ENCODE measurements at places on chromosomes 5 and 9. TPM values are rescaled to one million over a fixed set of nuclear protein-coding genes. Genes with fewer than 3 reads are reported as not detected.

The CCL27 gene
- total RNA-seq: not detected

The SLC6A7 gene
- total RNA-seq: not detected

The SPINK7 gene
- total RNA-seq: not detected

The CAAP1 gene
- 12.1 TPM for total RNA-seq

The CNTNAP3B gene
- total RNA-seq: 15.9 TPM

The DDX46 gene
- 55.4 TPM for total RNA-seq

DNA sequence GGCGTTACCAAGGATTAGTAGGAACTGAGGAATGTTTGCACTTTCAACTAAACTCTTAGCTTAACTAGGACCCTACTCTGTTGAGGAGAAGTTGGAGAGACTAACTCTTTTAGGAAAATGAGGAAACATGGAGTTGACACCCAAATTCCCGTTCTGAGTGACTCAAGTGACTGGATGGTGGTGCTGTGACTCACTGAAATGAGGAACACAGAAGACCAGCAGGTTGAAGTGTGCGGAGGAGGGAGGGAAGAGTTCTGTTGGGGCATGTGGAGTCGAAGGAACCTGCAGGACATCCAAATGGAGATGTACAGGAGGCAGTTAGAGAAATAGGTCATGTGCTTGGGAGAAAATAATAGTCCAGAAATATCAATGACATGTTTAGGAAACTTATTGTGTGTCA, 8.2 kb downstream of the HEXB start:
- no peak overlapping the region for H3K4me3 ChIP-seq
- no peak overlapping the region for H3K27ac ChIP-seq
- no peaks in the 10 kb centered on the region for H3K27me3 ChIP-seq

DNA sequence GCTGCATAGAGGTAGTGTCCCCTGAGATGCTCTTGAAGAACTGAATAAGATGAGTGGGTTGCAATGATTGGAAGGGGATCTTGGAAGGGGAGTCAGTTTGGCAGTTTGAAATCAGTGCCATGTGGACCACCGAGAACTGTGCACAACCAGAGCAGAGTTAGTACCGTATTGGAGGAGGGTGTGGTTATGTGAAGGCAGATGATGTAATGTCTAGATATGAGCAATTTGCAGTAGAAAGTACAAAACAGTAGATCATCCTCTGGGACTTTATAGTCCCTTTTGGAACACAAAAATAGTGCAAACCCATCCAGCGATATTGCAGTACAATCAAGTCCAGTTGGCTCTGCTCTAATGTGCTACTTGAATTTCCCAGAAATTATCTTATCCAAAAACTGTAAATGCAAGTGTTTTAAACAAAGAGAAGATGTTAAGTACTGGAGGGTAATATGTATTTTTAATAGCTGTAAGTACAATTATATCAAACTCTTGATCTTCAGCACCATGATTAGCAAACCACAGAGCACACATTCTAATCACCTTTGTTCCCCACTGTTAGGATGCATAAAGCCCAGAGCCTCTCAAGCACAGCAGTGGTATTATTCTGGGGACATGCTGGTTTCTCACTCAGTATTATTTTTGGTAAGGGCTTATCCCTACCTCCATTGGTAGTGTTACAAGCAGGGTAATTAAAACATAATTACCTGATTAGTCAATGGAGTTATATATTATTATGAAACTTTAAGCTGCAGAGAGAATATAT, 41.5 kb downstream of the MEGF10 start:
- H3K4me1 ChIP-seq: no peaks in the 10 kb centered on the region
- H3K27me3 ChIP-seq: no peaks in the 10 kb centered on the region
- H3K36me3 ChIP-seq: no peaks in the 10 kb centered on the region
- DNase-seq: no peak
- no peak overlapping the region for H3K4me3 ChIP-seq

GRCh38 chr5:128528637-128529255, 9.3 kb downstream of the FBN2 start:
- no peak overlapping the region for H3K4me3 ChIP-seq
- H3K4me1 ChIP-seq: no peaks in the 10 kb centered on the region
- no peak overlapping the region for H3K27ac ChIP-seq
- H3K27me3 ChIP-seq: no peaks in the 10 kb centered on the region

GRCh38 chr5:144548936-144549335, 378.3 kb downstream of the KCTD16 start:
- no peak for DNase-seq
- H3K36me3 ChIP-seq: no peaks in the 10 kb centered on the region
- H3K27me3 ChIP-seq: no peaks in the 10 kb centered on the region
- H3K4me1 ChIP-seq: no peaks in the 10 kb centered on the region

DNA sequence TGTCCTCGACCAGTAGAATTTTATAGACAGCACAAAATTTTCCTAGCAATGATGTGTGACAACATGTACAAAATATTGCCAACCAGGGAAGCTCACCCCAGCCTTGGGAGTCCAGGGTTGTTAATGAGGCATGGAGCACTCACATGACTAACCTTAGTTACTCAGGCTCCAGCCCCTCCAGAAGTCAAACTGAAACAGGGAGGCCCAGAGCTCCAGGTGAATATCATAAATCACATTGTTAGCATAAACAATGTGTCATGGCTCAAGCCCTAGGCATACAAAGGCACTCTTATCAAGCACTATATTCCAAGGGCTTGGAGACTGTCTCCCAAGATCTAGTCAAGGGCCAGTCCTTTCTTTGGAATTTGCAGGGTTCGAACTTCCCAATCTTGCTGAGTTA, 44.4 kb downstream of the TNFAIP8 start:
- no peak for DNase-seq
- no peaks in the 10 kb centered on the region for H3K36me3 ChIP-seq
- H3K4me1 ChIP-seq: no peaks in the 10 kb centered on the region
- no peak overlapping the region for H3K27ac ChIP-seq
- H3K4me3 ChIP-seq: no peak overlapping the region
- no peaks in the 10 kb centered on the region for H3K27me3 ChIP-seq

DNA sequence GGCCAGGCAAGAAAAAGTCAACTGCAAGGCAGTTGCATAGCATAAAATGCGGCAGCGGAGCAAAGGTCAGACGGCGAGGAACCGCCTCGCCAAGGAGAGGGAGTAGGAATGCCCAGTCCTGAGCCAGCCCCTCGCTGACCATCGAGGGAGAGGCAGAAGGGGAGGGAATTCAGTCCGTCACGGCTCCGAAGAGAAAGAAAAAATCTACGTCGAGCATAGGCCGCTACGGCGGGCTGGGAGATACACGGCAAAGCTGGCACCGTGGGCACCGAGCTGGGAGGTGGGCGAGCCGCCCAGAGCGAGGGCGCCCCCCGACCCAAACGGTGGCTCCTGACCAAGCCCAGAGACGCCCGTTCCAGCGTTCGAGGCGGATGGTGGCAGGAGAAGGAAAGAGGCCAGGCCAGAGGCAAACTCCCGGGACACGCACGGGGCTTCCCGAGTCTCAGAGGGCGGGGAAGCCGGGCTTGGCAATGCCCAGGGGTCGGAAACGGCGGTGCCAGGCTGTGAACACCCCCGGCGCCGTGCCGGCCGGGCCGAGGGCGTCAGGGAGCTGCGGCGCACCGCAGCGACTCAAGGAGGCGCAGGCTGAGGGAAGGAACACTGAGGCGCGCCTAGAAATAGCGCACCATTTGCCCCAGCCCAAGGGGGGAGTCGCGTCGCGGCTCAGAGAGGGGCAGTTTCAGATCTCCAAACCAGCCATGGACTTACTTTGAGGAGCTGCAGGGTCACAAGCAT, 518 bp downstream of the SPRY4 start:
- H3K4me3 ChIP-seq: peak overlapping the region; percentile 47
- no peaks in the 10 kb centered on the region for H3K27me3 ChIP-seq
- peak overlapping the region; percentile 81 for H3K27ac ChIP-seq
- DNase-seq: peak; percentile 33
- no peaks in the 10 kb centered on the region for H3K4me1 ChIP-seq

GRCh38 chr5:117195076-117195475, 620.5 kb upstream of the SEMA6A start:
- H3K27ac ChIP-seq: no peak overlapping the region
- no peak overlapping the region for H3K4me3 ChIP-seq
- no peaks in the 10 kb centered on the region for H3K36me3 ChIP-seq
- DNase-seq: no peak
- H3K4me1 ChIP-seq: no peaks in the 10 kb centered on the region

DNA sequence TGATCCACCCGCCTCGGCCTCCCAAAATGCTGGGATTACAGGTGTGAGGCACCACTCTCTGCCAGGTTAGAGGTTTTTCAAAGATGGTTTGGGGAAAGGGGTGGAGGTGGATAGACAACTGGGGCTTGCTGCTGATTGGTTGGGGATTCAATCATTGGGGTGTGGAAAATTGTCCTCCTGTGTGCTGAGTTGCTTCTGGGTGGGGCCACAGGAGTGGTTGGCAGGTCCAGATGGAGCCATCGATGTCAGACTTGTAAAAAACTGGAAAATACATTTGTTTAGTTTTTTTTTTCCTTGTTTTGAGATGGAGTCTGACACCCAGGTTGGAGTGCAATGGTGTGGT, 61.9 kb upstream of the CLINT1 start:
- no peaks in the 10 kb centered on the region for H3K27me3 ChIP-seq
- no peak overlapping the region for H3K4me3 ChIP-seq
- H3K4me1 ChIP-seq: no peaks in the 10 kb centered on the region
- no peak overlapping the region for H3K27ac ChIP-seq

DNA sequence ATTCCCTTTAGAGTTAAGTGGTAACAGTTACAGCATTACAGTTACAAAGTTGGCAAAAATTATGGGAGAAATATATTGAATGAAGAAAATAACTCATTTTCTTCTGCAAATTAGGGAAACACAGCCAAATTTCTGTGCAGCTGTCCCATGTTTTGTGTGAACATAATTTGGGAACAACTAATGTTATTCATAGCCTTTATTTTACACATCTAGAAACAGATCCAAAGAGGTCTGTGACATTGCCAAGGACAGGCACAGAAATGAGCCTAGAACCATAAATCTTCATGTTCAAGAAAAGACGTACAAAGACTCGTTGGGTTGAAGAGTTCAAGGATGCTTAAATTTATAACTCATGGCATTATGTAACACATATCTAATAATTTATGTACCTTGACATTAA, 114.1 kb upstream of the TXNDC8 start:
- no peaks in the 10 kb centered on the region for H3K4me1 ChIP-seq
- no peaks in the 10 kb centered on the region for H3K27me3 ChIP-seq
- no peaks in the 10 kb centered on the region for H3K36me3 ChIP-seq

DNA sequence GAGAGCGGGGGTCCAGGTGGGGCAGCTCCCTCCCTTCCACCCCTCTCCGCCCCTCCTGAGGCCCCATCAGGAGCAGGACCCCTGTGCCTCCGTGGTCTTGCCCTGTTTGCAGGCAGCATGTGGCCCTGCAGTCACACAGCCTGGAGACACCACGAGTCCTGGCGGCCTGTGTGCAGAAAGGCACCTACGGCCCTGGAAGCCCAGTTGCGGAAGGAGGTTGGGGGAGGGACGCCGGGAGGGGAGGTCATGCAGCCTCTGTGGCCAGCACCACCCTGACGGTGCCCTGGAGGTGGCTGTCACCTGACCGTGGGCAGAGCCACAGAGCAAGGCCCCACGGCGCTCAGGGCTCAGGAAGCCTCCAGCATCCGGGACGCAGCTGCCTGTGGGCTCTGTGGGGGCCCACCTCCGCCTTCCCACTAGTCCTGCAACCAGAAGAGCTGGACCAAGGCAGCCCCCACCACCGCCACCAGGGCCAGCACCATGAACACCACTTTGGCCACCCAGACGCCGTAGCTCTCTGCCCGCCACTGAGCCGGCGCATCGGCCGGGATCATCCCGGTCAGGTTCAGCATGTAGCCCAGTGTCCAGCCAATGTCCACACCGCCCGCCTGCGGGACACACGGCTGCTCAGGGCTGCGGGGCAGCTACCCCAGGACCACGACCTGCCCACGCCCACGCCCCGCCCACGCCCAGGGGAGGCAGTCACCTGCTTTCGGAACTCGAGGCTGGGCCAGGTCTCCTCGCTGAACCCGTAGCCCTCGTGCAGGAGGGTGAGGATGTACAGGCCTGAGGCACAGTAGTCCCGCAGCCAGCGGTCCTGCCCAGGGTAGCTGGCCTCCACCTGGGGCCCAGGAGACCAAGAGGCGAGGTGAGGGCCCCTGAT, 6.4 kb downstream of the ENTPD8 start:
- no peak overlapping the region for H3K4me3 ChIP-seq
- H3K27me3 ChIP-seq: no peaks in the 10 kb centered on the region
- H3K36me3 ChIP-seq: no peaks in the 10 kb centered on the region
- H3K27ac ChIP-seq: no peak overlapping the region
- H3K4me1 ChIP-seq: no peaks in the 10 kb centered on the region

- no peaks in the 10 kb centered on the region for H3K36me3 ChIP-seq
- H3K27me3 ChIP-seq: no peaks in the 10 kb centered on the region
- no peaks in the 10 kb centered on the region for H3K4me1 ChIP-seq
- no peak for DNase-seq
These were observed 17.5 kb upstream of the SPRY4 start for GRCh38 chr5:142342128-142342981.

DNA sequence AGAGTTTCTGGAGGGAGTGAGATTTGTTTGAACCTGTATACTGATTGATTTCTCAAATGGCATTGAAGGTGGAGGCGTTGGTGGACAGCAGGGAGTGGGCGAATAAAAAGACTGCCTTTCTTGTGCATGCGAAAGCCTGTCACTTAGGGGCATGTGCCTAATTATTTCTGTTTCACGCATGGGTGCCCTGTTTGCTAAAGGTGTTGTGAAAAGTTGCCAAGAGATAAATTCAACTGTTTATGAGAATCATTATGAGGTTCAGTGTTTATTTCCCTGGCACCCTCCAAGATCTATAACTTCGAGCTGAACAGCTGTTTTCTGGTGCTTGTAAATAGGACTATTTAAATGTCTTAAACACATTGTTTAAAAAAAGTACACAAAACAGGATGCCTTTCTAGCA, 67.4 kb upstream of the DMRTA1 start:
- H3K27ac ChIP-seq: no peak overlapping the region
- no peaks in the 10 kb centered on the region for H3K36me3 ChIP-seq
- no peaks in the 10 kb centered on the region for H3K27me3 ChIP-seq
- no peak overlapping the region for H3K4me3 ChIP-seq
- DNase-seq: no peak

GRCh38 chr5:37212096-37212495, 37.1 kb downstream of the CPLANE1 start:
- H3K27me3 ChIP-seq: no peaks in the 10 kb centered on the region
- no peak for DNase-seq
- H3K27ac ChIP-seq: no peak overlapping the region
- H3K36me3 ChIP-seq: no peaks in the 10 kb centered on the region

- H3K4me3 ChIP-seq: no peak overlapping the region
- no peaks in the 10 kb centered on the region for H3K27me3 ChIP-seq
- H3K27ac ChIP-seq: no peak overlapping the region
- H3K4me1 ChIP-seq: no peaks in the 10 kb centered on the region
- no peak for DNase-seq
These were observed 52.7 kb upstream of the ELL2 start for GRCh38 chr5:96014395-96014794.

GRCh38 chr5:54537725-54538124, 20.2 kb downstream of the SNX18 start:
- H3K36me3 ChIP-seq: no peaks in the 10 kb centered on the region
- no peak overlapping the region for H3K4me3 ChIP-seq
- H3K4me1 ChIP-seq: peaks cover 14% of the 10 kb centered on the region
- DNase-seq: no peak

DNA sequence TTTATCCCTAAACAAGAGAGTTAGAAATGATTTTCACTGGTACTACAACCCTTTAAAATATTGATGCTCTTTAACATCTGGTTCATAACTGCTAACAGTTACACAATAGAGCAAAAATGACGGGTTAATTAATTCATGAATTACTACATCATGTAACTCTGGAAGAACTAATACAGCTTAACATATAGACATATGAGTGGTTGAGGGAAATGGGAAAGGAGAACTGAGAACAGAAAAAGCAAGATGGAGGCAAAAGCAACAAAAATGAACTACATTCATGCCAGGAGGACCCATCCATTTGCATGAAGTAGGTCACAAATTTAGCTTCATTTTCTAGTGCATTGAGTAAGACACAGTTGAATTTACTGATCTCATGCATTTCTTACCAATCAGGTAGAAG, 61.8 kb downstream of the C9 start:
- no peaks in the 10 kb centered on the region for H3K4me1 ChIP-seq
- no peaks in the 10 kb centered on the region for H3K27me3 ChIP-seq
- H3K4me3 ChIP-seq: no peak overlapping the region
- H3K36me3 ChIP-seq: no peaks in the 10 kb centered on the region
- no peak for DNase-seq
- no peak overlapping the region for H3K27ac ChIP-seq

All from uterus (tissue), 4 donors.